ENCODE measurements at places on chromosomes 4 and X.
A peak's percentile ranks its signal among the peaks of the same experiment; 100 is the strongest.

GRCh38 chr4:1819284-1819683 lies 26.2 kb downstream of the FGFR3 start:
- DNase-seq, result no peak

- DNase-seq, result no peak
Observed at GRCh38 chr4:3307060-3307459, 14.2 kb downstream of the RGS12 start.

- no peak for DNase-seq
Observed at GRCh38 chr4:99863804-99864203, 30.4 kb downstream of the LAMTOR3 start.

DNA sequence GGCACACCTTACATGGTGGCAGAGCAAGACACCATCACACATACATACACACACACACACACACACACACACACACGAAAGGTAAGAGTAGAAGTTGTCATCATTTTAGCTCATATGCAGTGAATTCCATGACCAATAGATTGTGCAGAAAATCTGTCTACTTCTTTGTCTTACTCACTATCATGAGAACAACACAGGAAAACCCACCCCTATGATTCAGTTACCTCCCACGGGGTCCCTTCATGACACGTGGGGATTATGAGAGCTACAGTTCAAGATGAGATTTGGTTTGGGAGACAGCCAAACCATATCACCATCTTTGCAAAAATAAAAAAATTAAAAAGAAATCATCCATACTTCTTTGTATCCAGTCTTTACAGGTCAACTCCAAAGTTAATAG lies 221.1 kb downstream of the BMPR1B start:
- DNase-seq, result no peak

DNA sequence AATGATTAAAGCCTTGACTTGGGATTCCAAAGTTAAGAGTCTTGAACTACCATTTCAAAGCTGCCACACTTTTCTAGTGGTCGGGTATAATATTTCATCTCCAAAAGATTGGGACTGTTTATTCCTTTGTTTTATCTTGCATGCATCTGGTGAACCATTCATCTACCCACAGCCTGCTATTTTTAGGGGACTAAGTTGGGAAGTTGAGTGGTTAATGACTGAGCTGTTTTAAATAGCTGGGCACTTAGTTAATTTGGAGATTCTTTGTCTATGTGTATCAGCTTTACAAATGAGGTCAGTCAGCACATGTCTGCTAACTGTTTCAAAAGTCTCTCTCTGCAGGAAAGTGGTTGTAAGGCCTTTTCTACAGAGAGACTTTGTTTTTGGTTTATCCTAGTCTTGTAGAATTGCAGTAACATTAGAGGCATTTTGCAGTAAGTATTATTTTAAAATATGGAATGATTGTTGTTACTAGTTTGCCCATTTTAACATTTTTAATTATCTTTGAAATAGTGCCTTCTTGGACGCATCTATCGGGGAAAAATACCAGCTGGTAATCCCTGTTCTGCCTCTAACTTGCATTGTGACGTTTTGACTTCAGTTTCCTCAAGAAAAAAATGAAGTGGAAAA lies 8.2 kb downstream of the BMP2K start:
- no peak for DNase-seq

DNA sequence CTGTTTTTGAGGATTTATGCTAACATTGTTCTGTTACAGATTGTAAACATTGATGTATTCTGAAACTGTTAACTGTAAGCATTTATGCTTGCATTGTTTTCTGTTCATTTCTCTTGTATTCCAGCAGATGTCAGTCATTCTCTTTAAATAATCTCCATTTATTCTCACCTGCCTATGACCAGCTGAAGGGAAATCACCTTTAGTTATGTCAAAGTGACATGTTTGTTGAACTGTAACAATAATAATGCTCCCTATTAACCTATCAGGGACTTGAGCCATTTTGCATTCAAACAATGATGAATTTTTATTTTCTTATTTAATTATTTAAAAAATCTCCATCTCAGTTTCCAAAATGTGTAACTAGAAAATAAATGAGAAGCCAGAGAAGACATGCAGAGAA lies 58.0 kb downstream of the SPCS3 start:
- DNase-seq, result no peak

GRCh38 chr4:73451404-73451803 lies 15.4 kb downstream of the AFP start:
- DNase-seq, result no peak

- DNase-seq, result no peak
Observed at GRCh38 chr4:8013976-8014726, 74.5 kb upstream of the AFAP1 start.

GRCh38 chrX:41352329-41352838 lies 18.4 kb downstream of the DDX3X start:
- no peak for DNase-seq

DNA sequence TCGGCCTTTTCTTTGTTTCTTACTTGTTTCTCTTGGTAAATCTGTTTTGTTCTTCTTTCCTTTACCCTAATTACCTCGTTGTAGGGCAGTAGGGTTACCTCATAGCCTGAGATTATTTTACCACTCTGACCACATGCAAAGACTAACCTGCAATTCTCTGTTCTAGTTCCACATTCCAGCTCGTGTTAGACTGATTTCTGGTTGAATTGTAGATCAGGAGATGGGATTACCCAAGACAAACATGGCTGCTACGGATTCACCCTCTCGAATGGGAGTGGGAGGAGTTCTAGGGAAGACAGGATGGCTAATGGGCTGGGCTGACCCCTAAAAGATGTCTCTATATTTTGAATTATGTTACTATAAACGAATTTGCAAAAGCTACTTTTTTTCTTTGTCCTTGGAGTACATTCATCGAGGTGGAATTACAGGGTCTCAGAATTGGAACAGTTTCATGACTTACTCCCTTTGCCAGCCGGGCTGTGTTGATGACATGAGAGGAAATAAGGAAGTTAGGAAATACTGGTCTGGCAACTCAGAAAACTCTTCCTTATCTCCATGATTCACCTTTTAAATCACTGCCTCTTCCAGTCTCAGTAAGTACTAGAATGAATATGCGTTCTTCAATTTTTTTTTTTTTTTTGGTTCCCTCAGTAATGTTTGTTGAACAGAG lies 36.7 kb upstream of the FBXW7 start:
- no peak for DNase-seq

DNA sequence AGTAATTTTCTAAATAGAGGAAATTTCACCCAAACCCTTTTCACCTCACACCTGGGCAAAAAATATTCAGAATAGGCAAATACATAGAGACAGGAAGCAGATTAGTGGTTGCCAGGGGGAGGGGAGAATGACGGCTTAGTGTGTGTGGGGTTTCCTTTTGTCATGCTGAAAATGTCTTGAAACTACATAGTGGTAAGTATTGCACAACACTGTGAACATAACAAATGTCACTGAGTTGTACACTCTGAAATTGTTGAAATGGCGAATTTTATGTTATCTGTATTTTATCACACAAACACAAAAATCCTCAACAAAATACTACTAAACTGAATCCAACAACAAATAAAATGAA lies 60.7 kb upstream of the PLAC1 start:
- DNase-seq, result no peak

GRCh38 chr4:125677665-125678307 lies 363.0 kb downstream of the FAT4 start:
- DNase-seq, result no peak

GRCh38 chr4:72970756-72971155 lies 98.8 kb downstream of the COX18 start:
- no peak for DNase-seq

GRCh38 chr4:138078253-138078652 lies 163.9 kb downstream of the SLC7A11 start:
- no peak for DNase-seq

- DNase-seq, result peak; percentile 58
Observed at GRCh38 chr4:169269916-169270809, 593 bp downstream of the SH3RF1 start.

DNA sequence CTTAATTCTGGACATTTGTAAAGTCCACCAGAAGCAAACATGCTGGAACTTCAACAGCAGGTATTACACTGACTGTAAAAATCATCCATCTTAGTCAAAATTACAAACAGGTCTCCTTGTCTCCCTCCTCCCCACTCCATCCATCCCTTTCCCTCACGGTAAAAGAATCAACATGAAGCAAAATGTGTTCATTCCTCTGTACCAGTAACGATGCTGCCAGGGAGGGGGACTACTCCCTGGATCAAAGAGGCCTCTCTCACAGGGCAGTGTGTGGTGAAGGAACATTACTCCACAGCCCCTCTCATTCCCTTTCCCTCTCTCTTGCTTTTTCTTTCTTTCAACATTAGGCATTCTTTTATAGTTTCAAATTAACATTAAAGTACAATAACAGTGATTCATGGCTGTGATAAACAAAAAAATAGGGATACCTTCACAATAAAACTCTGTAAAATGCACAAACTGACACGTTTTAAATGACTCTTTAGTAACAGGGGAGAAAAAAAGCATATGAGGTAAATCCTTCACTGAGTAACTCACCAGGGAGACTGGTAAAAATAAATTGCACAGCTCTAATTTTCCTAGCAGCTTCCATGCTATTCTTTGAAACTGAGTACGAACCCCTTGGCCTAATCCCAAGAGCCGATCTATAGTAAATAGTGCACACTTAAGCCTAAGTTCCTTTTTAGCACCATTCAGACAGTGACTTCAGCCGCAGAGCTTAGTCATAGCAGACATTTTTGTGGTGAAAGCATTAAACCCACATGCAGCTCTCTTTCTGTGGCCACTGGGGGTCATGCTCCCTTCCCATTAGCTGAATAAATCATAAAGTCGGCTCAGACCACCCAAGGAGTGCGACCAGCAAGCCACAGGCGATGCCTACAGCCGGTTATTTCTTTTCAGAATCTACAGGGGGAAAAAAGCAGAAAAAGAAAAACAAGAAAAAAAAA lies 215.6 kb upstream of the GYPA start:
- DNase-seq, result peak; percentile 18

GRCh38 chr4:76605099-76605563 lies 170.1 kb downstream of the SHROOM3 start:
- DNase-seq, result no peak

DNA sequence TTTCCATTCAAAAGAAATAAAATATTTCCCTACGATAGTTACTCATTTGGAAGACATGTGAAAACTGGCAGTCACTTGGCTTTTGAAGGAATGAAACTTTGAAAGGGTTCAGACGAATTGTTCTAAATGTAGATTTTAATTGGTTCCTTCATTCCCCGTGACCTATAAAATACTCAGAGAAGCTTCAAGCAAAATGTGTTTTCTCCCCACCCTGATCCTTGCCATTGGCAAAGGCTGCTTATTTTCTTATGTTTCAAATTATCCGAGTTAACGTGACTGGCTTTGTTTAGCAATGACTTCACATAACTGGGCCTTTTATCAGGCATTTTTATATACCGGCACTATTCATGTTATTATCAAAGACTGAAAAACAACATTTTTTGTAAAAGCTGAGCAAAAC lies 204.1 kb upstream of the NEIL3 start:
- DNase-seq, result no peak

GRCh38 chrX:1754077-1754476 lies 139.2 kb downstream of the ASMT start:
- DNase-seq, result no peak

DNA sequence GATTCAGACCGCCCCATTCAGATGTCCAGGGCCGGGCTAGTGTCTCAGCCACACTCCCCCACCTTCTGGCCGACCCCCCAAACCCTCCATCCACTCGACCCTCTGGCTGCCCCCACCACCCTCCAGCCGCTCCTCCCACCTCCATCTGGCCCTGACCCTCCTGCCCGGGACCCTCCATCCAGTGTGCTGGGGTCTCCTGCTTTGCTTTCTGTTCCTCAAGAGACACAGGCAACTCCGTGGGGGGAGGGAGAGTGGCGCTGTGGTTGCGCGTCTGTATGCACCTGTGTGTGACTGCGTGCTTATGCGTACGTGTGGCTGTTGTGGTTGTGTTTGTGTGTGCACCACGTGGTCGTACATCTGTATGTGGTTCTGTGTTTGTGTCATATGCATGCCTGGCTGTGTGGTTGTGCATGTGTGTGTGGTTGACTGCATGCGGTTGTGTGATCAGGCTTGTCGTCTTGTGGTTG lies 33.3 kb downstream of the CPLX1 start:
- no peak for DNase-seq

DNA sequence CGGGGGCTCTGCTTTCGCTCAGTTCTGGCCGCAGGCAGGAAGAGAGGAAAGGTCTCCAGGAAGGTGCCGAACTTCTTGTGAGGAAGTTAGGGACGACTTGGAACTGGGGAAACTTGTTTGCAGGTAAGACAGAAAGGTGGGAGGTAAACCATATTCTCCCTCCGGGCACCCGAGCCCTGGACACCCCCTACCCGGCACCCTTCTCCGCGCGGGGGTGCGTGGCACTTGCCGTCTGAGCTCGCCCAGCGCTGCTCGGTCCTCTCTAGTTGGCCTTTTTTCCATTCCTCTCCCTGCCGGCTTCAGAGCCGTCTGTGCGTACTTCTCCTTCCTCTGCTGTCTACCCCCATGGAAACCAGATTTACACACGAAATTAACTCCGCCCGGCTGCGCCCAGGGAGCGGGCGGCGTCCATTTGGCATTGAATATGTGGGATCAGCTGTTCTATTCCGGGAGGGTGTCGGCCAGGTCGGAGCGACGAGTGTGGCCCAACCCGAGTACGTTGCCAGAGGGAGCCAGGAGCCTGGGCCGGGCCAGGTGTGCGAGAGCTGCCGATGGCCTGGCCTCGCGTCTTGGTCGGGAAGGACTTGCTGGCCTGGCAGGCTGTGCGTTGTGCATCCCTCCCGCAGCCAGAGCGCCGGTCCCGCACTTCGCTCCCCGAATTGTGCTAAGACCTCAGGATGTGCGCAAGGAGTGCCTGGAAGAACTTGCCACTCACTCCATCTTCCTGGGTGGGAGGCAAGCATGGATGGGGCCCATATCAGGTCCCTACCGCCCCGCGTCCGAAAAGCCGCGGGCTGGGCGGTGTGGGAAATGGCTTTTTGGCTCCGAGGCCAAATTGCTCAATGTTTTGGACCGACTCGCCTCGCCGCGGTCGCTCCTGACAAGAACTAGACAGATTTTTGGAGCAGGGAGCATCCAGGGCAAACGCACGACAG lies 1.7 kb downstream of the PDGFRA start:
- DNase-seq, result no peak

DNA sequence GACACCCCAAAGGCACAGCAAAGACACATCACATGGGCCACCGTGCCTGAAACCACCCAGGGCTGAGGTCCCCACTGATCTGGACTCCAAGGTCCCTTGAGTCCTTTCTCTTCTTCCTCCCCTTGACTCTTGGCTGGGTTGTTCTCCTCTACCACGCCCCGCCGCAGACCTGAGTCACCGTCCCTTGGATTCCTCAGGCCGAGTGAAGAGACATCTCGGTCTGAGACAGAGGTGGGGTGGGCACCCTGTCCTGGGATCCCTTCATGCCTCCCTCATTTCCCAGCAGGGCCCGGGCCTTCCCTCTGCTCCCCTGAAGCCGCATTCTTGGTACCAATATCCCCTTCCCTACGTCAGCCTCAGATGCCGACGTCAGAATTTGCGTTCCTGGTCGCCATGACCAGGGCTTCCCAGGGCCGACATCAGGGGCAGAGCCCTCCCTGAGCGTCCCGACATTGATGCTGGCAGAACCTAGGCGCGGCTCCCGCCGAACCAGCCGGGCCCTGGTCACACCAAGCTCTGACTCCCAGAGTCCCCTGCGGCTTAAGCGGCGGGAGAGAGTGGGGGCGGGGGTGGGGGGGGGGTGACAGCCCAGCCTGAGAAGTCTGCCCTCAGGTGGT lies 498 bp downstream of the MAGEA10 start:
- no peak for DNase-seq

- no peak for DNase-seq
Observed at GRCh38 chrX:49059201-49059600, 402 bp downstream of the CCDC120 start.

GRCh38 chr4:86896596-86896995 lies 4.4 kb upstream of the C4orf36 start:
- no peak for DNase-seq

GRCh38 chr4:182536221-182536811 lies 293.1 kb downstream of the TENM3 start:
- no peak for DNase-seq

GRCh38 chr4:146833530-146833929 lies 112.1 kb downstream of the TTC29 start:
- DNase-seq, result no peak

Measured in GDM1 (cell line).